Suprapubic skin (tissue), 4 donors: ENCODE measurements at places on chromosomes 7 and 10. TPM values are rescaled to one million over a fixed set of nuclear protein-coding genes. Genes with fewer than 3 reads are reported as not detected.

Gene RNF32
- total RNA-seq, result not detected

Gene AKR1C2
- 7.2 TPM for total RNA-seq

Gene CRHR2
- not detected for total RNA-seq

Gene GPR26
- total RNA-seq, result not detected

Gene DPYSL4
- total RNA-seq, result 1.7 TPM

Gene TAS2R60
- not detected for total RNA-seq

Gene MRLN
- not detected for total RNA-seq

Gene IFIT1B
- total RNA-seq, result not detected

Gene MALRD1
- 0.80 TPM for total RNA-seq

DNA sequence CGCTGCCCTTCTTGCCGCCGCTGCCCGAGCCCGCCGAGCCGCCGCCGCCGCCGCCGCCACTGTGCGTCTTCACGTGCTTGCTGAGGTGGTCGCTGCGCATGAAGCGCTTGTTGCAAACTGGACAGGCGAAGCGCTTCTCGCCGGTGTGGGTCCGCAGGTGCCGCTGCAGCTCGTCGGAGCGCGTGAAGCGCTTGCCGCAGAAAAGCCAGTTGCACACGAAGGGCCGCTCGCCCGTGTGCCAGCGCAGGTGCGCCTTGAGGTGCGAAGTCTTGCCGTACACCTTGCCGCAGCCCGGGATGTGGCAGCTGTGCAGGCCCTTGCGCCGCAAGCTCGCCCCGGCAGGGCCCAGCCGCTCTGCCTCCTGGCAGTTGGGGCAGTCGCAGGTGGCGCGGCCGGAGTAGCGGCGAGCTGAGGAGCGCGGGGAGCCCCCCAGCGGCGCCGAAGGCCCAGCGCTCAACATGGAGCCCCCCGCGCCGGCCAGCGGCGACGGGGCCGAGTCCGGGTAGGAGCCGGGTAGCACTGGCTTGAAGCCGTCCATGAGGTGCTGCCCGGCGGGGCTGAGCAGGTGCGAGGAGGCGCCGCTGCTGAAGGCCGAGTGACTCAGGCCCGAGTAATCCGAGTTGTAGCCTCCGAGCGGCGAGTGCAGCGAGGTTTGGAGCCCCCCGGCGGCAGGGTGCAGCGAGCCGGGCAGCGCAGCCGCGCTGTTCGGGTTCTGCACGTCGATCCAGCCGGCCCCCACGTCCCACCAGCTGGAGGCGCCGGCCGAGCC, 2.1 kb downstream of the SP8 start:
- DNase-seq, result no peak

- DNase-seq, result no peak
These were observed 31.5 kb downstream of the EPC1 start for GRCh38 chr10:32315424-32315823.

- no peak for DNase-seq
These were observed 182.4 kb downstream of the CCDC3 start for GRCh38 chr10:12819071-12819470.

DNA sequence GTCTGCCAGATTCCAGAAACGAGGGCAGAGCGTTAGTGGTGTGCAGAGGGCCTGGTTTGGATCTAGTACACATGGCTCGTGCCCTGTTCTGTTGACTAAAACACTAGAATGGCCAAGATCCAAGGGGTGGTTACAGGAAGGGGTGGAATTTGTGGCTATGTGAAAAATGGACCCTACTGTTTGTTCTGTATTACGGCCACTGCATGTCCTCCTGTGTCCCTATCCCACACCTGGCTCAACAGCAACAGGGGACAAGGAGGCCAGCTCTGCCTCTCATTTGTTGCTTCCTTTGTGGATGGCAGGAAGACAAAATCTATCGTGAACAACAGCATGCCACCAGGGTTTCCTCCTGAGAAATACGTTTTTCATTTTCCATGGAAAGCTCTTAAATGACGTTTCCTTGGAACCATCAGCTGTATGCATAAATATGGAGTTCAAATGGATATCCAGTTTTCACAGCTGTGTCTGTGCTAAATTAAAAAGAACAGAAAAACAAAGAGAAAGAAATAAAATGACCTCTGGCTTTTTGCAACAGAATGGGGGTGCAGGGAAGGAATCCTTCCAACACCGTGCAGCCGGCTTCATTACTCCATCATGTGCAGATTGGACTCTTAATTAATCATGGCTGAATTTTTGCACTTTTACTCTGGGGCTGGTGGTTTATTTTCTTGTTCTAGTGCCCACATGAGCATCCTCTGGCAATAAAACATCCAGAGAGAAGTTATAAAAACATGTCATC, 318.9 kb downstream of the CXCL12 start:
- no peak for DNase-seq

DNA sequence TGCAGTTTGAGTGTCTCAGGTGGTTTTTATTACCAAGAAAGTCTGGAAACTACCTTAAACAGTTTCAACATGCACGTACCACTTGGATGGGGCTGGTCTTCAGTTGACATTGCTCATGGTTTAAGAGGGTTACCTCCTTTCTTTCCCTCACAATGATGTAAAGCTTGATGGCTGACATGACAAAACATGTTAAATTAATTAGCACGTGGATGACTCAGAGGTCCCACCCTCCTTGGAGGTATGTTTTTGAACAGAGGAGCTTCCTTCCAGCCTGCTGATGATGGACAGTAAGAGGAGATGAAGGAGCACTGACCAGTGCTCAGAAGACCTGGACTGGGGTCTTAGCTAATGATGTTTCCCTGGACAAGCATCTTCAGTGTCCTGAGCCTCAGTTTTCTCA, 322.3 kb upstream of the PODXL start:
- no peak for DNase-seq

DNA sequence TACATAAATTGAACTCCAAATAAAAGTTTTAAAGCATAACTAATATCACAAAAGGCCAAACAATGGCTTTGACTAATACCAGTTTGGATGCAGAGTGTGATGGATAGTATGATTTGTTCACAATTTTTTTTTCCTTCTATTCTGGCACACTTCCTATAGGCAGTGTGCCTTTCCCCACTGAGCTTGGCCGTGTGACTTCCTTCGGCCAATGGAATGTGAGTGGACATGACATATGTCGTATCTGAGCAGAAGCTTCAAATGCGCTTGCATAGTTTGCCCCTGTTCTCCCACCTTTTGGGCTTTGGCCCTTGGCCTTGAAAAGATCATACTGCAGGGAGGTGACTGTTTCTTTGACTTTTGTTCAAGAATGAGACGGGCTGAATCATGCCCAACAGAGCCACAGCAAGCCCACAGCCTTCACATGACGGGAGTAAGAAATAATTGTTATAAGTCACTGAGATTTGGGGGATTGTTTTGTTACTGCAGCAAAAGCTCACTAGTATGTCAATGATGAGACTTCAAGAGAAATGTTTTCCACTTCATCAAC, 279.9 kb upstream of the NEBL start:
- no peak for DNase-seq

GRCh38 chr10:90179696-90180407, 478.5 kb downstream of the KIF20B start:
- no peak for DNase-seq

DNA sequence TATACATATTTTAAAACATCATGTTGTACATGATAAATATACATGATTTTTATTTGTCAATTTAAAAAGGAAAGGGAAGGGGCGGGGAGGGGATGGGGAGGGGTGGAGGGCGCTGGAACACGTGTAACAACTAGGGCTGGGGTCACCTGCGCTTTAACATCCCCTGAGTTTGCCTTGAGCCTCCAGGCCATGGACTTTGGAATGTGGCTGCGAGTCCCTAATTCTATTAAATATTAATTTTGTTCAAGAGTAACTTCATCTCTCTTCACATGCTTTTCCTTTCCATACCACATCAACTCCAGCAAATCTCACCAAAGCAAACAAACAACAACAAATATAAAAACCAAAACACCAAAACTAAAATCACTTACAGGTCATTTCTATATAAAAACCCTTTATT, 10.6 kb downstream of the IFIT5 start:
- DNase-seq, result no peak

- DNase-seq, result no peak
These were observed 1079.9 kb downstream of the CNTNAP2 start for GRCh38 chr7:147196481-147196880.

GRCh38 chr7:51456431-51457060, 139.9 kb upstream of the COBL start:
- DNase-seq, result no peak

DNA sequence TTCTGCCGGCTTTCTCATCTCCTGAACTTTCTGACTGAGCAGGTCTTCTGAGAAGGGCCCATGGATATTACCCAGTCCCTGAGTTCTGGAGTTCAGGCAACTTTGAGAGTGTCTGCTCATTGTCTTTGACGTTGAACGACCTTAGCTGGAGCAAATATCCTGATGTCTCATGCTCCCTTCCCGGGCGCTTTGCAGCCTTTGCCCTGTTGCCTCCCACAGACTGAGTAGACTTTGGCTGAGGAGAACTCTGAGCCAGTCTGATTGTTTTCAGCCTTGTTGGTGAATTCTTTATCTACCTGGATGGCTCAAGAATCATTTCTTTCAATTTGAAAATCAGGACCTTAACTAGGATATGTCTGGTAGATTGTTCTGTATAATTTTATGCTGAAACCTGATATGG, 353.7 kb downstream of the GLRX3 start:
- no peak for DNase-seq

- DNase-seq, result no peak
These were observed 206.5 kb upstream of the CNTNAP2 start for GRCh38 chr7:145909991-145910513.

DNA sequence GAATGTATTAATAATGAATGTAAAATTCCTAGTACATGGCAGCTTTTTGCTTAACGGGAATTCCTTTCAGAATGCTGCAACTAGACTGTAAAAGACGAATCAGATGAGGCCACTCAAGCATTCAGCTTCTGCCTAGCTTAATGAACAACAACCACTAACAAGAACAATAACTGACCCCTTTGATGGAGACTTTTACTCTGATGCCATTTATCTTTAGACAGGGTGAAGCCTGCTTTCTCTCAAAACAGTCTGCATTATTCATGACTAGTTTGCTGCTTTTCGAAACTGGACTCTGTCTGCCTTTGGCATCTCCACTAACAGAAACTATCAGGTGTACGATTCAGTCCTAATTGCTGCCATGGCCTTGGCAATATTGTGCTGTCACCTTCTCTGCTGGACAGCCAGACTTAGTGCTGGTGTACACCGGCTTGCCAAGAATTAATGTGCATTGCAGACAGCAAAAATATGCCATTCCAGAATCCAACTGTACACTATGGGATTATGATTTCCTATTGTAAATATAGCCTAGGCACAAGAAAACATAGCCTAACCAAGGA, 295.5 kb upstream of the CDC14C start:
- no peak for DNase-seq

GRCh38 chr7:138768241-138768640, 29.6 kb upstream of the TMEM213 start:
- no peak for DNase-seq

- DNase-seq, result no peak
These were observed 170.6 kb downstream of the PRKG1 start for GRCh38 chr10:51244748-51245490.

- no peak for DNase-seq
These were observed 5.3 kb downstream of the ARPC1A start for GRCh38 chr7:99331002-99331401.

- no peak for DNase-seq
These were observed 87.5 kb upstream of the PDCD4 start for GRCh38 chr10:110784198-110784597.

DNA sequence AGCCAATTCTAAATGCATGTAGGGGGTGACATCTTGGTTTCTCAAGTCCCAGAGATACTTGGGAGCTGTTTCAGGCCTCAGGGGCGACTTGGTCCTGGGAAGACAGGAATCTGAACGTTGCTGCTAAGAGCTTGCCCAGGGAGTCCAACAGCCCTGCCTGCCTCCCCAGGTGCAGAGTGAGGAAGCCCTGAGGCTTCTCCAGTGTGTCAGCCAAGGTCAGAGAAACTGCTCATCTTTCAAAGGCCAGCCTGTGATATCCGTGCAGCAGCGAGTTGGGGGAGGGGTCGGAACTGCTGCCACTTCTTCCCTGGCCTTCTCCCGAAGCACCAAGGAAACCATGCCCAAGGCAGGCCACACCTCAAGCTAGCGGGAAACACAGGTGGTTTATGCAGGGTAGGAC, 9.7 kb downstream of the GDF2 start:
- peak; percentile 32 for DNase-seq

DNA sequence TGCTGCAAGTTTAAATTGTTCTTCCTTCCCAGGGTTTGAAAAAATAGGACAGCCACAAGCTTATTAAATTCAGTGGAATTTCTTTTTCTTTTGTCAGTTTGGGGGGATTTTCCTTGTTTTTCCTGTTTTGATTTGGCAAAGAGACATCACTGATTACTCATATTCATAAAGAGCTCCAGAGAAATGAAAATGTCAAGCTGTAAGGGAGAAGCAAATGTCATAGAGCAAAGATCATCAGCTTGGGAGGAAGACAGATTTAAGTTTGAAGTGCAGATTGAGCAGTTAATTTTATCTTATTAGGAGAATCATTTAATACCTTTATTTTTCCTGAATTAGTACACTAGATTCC, 255.8 kb upstream of the PHYHIPL start:
- no peak for DNase-seq

GRCh38 chr7:78562191-78562590, 763.6 kb downstream of the PHTF2 start:
- DNase-seq, result no peak

GRCh38 chr10:44281089-44281613, 103.7 kb downstream of the CXCL12 start:
- no peak for DNase-seq

GRCh38 chr7:98177553-98177952, 33.7 kb upstream of the BHLHA15 start:
- DNase-seq, result no peak
